Right forelimb (tissue), 1 donor: ENCODE measurements at places on chromosomes 12 and 14.

DNA sequence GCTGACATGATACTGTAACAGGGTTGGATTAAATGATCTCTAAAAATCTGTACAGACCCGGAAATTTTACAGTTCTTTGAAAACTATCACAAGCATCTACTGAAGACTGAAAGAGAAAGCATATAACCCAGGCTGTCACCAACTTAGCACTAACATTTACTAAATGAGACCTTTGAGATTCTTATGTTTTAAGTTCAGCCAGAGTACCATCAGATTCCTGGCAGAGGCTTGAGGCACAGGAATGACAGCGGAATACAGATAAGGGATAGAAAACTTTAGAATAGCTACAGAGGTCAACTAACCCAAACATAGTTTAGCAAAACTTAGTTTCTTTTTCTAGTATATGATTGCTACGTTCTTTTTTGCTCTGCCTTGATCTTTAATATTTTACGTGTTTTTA is 91.6 kb upstream of the FERMT2 start:
- no peak for DNase-seq

DNA sequence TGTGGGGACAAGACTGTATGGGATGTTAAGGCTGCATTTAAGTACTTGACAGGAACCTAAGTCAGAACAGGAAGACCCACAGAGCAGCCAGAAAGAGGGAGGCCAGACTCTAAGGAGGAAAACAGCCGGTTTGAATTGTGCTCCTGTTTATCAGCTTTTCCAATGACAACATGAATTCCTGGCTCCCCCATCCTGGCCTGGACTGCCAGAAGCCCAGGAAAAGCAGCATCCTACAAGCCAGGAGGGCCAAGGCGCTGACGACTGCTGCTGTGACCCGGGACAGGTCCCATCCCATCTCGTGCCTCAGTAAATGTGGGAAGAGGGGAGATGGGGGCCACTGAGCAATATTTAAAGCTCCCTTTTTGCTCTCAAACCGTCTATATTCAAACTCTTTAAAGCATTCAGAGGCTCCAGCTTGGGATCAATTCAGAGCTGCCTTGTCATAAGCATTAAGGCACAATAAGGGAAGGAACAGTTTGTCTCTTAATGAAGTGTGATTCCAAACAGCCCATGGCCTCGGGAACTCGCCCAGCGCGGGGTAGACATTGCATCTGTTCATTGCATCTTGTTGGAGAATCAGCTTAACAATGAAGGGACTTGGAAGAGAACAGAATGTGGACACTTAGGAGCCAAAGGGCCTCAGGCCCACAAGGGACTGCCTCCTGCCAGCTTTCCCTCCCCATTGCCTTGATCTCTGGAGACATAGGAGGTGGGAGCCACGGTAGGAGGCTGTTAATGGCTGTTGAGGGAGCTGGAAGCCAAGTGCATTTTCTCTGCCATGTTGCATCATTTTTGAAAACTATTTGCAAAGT is 49.6 kb downstream of the CMKLR1 start:
- DNase-seq, result peak; percentile 81

GRCh38 chr12:34287986-34288962 is 266.0 kb downstream of the ALG10 start:
- DNase-seq, result no peak

- no peak for DNase-seq
These were observed 28.0 kb downstream of the DERA start for GRCh38 chr12:15939111-15939510.

- no peak for DNase-seq
These were observed 427.1 kb downstream of the RPS29 start for GRCh38 chr14:49159081-49159480.

DNA sequence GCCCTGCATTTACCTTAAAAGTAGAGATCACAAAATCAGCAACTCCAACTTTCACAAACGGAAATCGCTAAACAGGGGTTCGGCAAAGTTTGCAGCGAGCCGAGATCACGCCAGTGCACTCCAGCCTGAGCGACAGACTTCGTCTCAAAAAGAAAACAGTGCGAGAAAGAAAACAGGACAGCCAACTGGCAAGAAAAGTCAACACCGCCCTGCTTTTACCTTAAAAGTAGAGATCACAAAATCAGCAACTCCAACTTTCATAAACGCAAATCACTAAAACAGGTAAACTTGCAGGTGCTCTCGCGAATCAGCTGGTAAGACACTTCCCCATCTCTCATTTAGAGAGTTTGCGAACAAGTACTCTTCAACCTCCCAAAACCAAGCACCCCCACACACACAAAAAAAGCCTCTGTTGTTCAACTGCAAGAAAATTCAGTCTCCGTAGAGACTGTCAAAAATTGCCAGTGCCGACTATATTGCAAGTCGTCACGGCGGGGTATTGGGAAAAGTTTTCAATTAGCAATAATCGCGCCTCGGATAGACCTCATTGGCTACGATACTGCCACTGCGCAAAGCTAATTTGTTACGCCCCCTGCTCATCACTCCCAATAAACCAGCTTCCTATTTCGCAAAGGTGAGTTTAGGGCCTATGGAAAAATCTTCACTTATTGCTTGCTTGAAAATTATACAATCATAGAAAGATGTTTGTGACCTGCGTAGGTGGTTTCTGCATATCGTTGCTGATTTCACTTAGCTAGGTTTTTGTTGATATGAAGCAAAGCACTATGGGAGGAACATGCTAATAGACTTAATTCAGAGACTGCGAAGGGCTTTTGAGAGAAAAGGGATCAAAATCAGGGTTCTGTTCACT is at the start of gene RNU4-1:
RNU4-1 (minus strand) TSS at position 577 of the 871 bp plus-strand sequence.
- peak; percentile 86 for DNase-seq

DNA sequence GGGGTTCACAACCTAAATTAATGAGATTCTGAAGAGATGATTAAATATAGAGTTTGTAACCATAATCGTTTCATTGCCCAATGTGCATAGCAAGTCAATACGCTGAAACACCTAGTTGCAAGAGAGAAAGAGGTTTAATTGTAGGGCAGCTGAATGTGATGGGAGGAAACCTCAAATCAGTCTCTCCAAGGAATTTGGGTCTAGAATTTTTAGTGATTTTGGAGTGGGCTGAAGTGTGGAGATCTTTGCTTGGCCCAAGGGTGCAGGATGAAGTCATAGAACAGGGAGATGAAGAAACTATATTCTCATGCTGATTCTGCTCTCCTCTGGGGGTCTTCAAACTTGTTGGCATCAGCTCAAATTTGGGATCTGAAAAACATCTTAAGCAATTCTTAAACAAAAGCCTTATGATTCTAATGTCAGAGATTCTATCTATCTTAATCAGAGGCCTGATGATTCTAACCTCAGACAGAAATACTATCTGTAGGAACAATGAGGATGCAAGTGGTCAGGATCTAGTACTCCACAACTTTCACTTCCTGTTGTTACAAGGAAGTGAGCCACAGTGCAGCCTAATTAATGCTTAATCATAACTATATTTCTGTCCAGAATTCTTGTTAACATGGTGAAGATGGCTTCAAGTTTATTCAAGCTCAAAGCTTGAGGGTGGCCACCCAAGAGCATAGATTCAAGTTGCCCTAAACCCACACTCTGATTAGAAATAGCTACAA is 80.2 kb upstream of the FUT8 start:
- no peak for DNase-seq

GRCh38 chr12:124786061-124786964 is 77.4 kb downstream of the SCARB1 start:
- DNase-seq, result peak; percentile 91

GRCh38 chr12:51818566-51819300 is 29.8 kb downstream of the FIGNL2 start:
- DNase-seq, result peak; percentile 55

- no peak for DNase-seq
These were observed 15.1 kb downstream of the CD9 start for GRCh38 chr12:6215120-6215807.

GRCh38 chr12:79016181-79016580 is 151.6 kb downstream of the SYT1 start:
- DNase-seq, result no peak

- DNase-seq, result no peak
These were observed 3.1 kb downstream of the AVIL start for GRCh38 chr12:57815177-57816000.

DNA sequence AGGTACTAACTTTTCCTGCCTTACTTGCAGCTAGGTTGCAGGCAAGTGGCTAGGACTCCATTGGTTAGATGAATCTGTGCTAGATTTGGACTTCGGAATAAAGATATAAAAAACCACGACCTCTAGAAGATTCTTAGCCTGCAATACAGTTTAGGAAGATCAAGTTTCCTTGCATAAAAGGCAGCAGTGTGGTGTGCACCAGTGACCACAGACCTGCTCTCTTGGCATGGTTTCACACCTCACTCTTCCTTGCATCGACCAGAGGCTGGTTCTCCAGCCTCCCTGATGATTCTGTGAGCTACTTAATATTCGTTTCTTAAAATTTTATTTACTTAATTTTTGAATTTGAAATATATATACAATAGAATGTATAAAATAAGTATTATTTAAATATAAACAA is 9.8 kb downstream of the KLHDC1 start:
- DNase-seq, result no peak

- DNase-seq, result peak; percentile 28
These were observed 9.1 kb downstream of the RTL1 start for GRCh38 chr14:100894416-100894815.

- DNase-seq, result no peak
These were observed 17.9 kb downstream of the TIMELESS start for GRCh38 chr12:56431288-56431687.

DNA sequence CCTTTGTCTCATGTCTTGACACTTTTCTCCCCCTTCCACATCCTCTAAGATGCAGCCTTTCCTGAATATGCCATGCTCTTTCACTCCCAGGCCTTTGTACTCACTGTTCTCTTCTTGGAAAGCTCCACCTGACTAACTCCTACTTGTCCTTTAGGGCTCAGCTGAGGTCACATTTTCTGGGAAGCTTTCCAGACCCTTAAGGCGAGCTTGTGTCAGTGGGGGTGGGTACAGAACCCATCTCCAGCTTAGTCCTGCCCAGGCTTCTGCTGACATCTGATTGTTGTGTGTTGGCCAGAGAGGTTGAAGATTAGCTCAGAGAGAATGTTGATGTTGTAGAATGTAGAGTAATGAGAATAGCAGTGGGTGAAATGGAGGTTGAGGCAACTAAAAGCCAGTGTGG is 2.9 kb upstream of the TSFM start:
- no peak for DNase-seq

GRCh38 chr12:26255893-26256645 is 60.7 kb downstream of the SSPN start:
- no peak for DNase-seq

DNA sequence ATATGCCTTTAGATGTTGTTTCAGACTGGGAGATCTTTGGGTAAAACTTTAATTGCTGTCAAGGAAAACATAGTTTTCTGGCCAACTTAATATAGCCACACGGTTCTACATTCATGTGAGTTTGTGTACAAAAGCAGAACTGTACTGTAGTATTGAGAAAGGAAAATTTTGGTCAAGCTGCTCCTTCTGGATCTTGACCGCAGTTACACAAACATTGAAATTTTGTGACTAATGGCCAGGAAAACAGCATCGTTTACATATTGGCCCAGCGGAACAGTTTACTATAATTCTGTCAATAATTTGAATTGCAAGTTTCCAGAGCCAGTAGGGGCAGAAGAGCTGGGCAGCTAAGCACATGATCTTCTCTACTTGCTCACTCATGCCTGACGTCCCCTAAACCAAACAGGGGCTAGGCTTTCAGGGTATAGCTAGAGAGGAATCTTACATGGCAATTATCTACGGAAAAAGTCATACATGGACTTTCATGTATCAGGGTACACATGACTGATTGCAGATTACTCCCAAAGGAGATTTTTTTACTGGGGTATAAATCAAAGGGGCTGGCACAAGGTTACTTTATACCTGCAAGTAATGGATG is 11.4 kb upstream of the ART4 start:
- no peak for DNase-seq

GRCh38 chr14:95817271-95817670 is 59.4 kb upstream of the TUNAR start:
- no peak for DNase-seq

DNA sequence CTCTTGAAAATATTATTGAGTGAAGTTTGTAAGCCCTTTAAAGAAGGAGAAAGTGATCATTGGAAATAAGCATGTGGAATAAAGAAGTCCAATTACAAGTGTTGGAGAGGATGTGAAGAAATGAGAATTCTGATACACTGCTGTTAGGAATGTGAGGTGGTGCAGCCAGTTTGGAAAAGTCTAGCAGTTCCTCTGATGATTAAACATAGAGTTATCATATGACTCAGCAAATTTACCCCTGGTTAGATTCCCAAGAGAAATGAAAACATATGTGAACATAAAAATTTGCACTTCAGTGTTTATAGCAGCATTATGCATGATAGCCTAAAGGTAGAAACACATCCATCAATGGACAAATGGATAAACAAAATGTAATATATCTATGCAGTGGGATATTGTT is 319.9 kb downstream of the AEBP2 start:
- DNase-seq, result no peak

DNA sequence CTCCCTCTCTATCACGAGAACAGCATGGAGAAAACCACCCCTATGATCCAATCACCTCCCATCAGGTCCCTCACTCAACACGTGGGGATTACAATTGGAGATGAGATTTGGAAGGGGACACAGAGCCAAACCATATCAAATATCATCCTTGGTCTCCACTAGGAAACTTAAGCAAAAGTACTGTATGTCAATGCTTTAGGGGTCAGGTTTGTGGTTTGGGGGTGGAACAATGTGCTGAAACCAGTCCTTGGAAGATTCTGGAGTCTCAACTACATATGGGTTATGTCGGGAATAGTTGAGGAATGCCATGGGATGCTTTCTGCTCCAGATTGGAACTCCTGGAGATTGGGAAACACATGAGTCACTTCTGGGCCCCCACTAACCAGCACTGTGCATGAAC is 48.3 kb upstream of the CCDC63 start:
- no peak for DNase-seq

DNA sequence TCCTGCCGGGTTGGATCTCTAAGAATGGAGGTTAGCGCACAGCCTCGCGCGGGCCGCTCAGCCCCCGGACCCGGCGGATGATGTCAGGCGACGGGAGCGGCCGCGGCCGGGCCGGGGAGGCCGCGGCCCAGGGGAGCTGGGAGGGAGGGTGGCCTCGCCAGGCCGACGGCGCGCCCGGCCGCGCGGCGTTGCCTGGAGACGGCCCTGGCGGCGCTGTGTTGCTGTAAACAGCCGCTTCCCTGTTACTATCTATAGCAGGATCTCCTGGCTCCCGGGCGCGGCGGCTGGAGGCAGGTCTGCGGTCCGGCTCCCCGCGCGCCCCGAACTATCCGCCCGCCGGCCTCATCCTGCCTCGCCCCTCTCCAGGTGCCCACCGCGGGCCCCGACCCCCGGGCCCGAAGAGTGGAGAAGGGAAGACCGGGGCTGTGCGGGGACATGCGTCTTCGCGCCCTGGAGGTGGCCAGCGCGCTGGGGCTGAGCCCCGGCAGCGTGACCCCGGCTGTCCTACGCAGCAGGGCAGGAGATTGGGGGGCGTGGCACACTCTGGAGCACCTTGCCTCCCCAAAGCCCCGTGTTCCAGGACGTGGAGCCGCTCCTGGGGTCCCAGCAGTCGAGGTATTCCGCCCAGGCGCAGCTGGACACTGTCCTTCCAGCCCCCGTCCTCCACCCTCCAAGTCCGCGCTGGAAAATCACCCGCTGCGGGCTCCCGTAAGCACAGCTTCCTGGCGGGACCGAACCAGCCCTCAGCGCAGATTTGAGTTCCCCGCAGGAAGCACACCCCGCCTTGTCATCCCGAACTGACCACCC is 1.4 kb upstream of the FOS start:
- peak; percentile 93 for DNase-seq
